ENCODE measurements at places on chromosomes 3 and 15.

DNA sequence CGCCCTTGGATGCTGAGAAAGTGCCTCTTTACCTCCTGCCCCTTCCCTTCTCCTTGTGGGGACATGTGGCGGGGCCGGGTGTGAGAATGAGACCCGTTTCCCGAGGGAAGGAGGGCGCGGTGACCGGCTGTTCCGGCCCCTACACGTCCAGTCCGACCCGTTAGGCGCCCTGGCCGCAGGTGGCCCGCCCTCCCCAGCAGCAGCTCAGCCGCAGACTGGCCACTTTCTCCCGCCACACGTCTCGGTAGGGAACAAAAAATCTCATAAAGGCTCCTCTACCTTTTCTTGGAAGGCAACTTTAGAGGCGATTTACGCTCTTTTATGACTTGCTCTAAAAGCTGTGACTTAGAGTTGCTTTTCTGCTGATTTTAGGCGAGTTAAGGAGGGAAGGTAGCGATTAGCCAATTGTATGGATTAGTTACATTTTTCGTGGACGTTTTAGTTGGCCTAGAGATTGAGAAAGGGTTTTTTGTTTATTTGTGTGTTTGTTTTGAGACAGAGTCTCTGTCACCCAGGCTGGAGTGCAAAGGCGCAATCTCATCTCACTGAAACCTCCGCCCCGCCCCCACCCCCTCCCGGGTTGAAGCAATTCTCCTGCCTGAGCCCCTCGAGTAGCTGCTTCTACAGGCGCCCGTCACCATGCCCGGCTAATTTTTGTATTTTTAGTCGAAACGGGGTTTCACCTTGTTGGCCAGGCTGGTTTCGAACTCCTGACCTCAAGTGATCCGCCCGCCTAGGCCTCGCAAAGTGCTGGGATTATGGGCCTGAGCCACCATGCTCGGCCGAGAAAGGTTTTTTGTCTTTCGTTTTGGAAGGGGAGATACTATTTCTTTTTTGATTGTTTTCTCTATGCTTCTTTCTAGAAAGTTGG is 8.3 kb upstream of the PGPEP1L start:
- no peak for DNase-seq

DNA sequence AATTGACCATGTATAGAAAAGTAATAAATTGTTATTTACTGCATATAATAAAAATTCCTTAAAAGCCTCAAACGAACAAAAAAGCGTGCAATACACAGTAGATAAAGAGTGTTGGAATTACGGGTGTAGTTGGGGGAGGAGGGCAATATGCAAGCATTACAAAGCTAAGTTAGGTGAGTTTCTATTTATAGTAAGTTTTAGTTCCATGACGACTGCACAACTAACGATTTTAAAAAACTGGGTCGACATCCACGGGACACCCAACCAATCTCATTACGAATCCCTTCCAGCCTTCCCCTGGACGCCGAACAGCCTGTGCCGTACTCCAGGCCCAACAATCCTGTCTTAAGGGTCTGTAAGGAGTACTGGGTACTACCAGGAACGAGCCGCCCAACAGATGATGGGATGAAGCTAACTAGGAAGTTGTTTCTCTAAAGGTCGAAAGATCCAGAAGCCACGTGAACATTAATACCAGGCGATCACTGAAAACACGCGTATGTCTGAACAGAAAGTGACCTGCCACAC is 677 bp downstream of the POLQ start:
- DNase-seq = peak; percentile 41

- DNase-seq = no peak
These were observed 102.1 kb downstream of the MRPL46 start for GRCh38 chr15:88365124-88365523.

GRCh38 chr3:18635215-18635614 is 210.1 kb upstream of the SATB1 start:
- DNase-seq = no peak

DNA sequence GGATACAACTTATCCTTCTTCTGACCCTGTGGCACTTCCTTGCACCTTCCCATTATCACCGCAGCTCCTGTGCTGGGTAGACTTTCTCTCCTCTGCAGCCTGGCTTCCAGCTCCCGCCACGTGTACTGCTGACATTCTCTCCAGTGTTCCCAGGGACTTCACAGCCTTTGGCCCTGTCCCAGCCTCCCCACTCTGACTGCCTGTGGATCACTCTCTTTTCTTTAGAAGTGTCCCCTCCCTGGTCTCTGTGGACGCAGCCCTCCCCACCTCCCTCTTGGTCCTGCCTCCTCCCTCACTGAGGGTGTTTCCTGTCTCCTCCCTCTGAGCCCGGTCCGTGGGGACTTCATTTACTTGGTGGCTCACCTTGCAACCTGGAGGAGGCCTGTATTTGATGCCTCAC is 17.4 kb downstream of the PDIA5 start:
- no peak for DNase-seq

GRCh38 chr15:50304836-50305235 is 39.3 kb upstream of the HDC start:
- no peak for DNase-seq

DNA sequence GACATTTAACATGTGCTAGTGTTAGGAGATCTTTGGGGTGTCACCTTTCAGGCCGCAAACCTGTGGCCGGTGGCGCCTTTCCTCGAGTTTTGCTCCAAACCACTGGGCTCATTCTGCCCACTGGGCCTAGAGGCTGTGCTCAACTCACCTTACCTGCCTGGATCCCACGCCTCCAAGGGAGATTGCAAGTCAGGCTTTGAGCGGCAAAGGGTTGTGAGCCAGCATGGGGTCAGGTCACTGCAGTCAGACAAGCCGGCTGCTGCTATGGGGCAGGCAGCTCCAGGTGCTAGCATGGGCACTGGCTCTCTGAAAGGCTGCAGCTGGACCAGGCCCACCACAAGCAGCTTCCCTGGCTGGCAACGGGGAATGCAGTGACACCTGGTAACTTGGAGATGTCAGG is 265.5 kb downstream of the ZBBX start:
- DNase-seq = no peak

GRCh38 chr3:95394286-95394685 is 1331.4 kb downstream of the NSUN3 start:
- no peak for DNase-seq

DNA sequence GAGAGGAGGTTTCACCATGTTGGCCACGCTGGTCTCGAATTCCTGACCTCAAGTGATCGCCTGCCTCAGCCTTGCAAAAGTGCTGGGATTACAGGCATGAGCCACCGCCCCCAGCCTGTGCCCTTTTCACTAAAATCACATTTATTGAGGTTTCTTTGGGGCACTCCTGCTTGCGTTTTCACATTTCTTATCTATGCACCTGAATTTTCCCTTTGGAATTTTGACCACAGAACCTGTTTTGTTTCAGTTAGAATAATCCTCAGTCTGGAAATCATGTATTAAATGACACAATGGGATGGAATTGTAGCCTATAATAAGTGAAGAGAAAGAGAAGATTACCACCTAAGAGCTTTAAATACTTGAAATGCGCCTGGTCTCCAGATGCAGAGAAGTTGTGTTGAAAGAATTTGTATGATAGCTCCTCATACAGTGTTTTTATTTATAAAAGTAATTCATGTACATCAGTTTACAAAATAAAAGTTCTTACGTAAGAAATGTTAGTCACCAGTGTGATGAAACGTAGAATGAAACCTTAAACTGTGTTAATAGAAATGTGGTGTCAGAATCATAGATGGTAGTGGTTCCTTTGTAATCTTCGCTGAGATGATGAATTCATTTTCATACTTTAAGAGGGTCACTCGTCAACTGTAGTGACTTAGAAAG is 107.0 kb downstream of the TCF12 start:
- peak; percentile 51 for DNase-seq

DNA sequence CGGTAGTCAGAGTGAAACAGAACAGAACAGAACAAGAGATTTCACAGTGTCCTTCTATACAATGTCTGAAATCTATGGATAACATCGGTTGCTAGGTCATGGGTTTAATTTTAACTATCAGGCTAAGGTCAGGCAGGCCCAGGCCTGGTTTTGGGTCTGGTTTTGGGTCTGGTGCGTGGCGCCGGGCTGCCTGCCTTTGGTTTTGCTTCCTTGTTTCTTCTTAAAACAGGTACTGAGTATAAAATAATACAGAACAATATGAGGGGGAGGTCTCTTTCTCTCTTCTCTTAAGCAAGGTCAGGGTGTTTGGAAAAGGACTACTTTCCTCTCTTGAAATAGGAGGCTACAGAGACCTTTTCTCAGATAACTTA is 1.4 kb downstream of the AEN start:
- DNase-seq = no peak

- DNase-seq = no peak
These were observed 63.8 kb upstream of the TBC1D5 start for GRCh38 chr3:17806201-17806600.

- no peak for DNase-seq
These were observed 53.0 kb downstream of the RLBP1 start for GRCh38 chr15:89168316-89168833.

DNA sequence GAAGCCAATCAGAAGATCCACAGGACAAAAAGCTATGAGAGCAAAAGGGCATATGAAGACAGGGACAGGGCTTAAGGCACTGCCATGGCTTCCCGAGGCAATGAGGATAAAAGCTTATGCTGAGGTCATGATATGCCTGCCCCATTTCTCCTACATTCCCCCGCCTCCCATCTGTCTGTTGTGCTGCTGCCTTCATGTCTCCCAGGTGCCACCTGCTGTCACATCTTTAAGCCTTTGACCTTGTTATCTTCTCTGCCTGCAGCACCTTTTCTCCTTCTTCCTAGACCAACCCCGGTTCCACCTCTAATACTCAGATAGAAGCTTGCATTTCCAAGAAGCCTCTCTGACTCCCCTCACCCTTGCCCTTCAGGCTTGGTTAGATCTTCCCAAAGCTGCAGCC is 213.8 kb downstream of the ARRDC4 start:
- peak; percentile 16 for DNase-seq

DNA sequence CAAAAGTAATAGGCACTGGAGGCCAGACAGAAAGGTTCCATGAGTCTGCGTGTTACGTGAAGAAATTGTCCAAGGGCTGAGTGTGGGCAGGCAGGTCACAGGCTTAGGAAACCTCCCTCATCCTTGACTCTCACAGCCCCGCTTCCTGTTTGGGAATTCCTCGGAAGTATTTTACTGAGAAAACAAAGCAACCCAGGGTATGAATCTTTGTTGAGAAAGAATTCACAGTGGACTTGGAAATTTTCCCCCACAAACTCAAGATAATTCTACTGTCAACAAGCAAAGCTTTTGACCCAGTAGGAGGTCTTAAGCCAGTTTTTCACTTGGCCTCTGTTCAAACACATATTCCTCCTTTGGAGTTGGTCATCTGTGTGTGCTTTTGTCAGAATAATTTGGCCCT is 377.1 kb upstream of the TPM1 start:
- DNase-seq = no peak

DNA sequence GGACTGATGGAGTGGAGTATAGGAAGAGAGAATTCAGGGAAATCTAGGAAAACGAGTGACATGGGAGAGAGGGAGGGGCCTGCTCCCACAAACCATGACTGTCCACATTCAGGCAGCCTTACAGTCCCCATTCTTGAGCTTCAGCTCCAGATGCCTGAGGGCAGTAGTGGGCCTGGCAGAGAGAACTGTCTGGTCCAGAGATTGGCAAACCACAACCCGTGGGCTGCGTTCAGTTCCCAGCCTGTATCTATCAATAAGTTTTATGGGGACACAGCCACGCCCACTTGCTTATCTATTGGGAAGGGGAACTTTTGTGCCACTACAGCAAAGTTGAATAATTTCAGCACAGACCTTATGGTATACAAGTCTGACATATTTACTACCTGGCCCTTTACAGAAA is 63.8 kb downstream of the SLCO2A1 start:
- no peak for DNase-seq

GRCh38 chr3:124615896-124616543 is 114.2 kb upstream of the UMPS start:
- DNase-seq = no peak

DNA sequence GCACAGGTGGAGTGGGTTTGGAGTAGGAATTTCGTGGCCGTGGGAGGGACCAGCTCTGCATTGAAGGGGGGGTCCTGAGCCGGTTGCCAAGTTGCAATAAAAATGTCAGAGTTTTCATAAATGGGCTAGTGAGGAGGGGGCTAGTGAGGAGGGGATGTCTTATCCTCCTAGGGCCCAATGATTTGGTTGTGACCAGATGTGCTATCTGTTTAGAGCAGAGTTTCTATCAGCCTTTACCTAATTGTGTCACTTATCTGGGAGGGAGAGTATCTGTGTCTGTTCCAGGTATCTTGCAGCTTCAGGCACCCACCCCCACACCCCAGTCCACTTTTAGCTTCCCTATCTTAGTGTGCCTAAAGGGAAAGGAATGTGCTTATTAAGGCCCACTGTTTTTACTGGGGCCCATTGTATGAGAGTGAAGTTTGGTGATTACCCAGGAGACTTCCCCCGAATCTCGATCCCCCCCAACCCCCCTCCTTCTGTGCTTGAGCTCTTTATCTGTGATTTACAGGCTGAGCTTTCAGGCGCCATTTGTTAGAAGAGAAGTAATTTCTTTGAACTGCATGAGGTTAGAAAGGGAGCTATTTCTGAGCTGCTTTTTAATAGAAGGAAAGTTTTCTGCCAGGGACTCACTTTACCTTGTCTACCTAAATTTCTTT is 42.6 kb downstream of the PPCDC start:
- DNase-seq = no peak

DNA sequence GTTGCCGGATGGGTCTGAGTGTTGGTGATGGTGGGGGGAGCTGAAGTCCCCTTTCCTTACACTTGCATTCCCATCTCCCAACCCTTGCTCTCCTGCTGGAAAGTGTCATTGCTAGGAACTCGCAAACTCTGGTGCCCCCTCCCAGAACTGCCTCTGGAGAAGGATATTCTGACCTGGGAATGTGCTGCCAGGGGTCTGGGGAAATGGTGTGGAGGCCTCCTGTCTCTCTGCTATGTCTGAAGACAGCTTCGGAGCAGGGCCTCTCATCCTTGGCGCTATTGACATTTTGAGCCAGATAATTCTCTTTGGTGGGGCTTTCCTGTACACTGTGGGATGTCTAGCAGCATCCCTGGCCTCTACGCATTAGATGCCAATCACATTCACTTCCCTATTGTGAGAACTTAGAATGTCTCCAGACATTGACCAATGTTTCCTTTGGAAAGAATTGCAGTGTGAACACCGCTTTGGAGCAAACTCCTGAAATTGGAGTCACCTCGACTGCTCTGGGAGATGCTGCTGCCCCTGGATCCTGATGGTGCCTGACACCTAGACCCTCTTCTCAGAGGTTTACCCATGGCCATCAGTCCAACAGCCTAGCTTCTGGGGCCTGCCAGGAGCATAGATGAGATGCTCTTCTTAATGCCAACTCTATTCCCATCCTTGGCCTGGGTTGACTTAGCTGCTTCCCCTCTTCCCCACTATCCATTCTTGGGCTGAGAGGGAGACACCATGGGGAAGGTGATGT is 2.2 kb upstream of the KY start:
- no peak for DNase-seq

DNA sequence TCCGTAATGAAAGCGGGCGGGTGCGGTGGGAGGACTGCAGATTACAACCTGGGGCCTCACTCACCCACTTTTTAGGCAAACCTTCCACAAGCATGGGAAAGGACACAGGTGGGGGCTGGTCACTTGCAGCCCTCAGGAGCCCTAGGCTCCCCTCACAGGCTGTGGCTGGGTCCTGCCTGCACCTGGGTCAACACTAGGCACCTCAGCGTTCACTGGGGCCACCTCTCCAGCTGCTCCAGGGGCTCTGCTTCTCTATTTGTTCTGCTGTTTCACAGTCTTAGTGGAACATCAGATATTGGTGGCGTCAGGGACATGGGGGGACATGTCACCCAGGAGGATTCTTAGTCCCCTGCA is 30.1 kb upstream of the TMEM115 start:
- no peak for DNase-seq
